ENCODE measurements at places on chromosomes 4 and X. TPM values are rescaled to one million over a fixed set of nuclear protein-coding genes. Genes with fewer than 3 reads are reported as not detected.

ABCG2 gene
- 5.1 TPM for total RNA-seq

DNA sequence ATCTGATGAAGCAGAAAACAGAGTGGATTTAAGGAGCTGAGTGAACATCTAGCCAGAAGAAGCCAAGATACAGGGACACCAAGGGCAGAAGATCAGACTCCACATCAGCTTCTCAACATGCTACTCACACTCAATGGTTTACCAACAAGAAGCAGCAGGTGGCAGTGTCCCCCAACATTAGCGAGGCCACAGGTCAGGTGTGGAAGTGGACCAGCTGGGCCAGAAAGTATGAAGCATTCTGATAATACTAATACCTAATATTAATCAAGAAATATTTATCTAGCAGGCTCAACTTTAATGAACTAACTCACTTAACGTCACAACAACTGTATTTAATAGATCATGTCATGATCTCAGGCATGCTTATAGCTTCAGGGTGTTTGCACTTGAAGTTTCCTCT is 73.4 kb upstream of the TTC29 start:
- no peak overlapping the region for H3K4me3 ChIP-seq
- no peaks in the 10 kb centered on the region for H3K4me1 ChIP-seq
- no peaks in the 10 kb centered on the region for H3K27me3 ChIP-seq
- H3K36me3 ChIP-seq: no peaks in the 10 kb centered on the region
- DNase-seq: peak; percentile 36

DNA sequence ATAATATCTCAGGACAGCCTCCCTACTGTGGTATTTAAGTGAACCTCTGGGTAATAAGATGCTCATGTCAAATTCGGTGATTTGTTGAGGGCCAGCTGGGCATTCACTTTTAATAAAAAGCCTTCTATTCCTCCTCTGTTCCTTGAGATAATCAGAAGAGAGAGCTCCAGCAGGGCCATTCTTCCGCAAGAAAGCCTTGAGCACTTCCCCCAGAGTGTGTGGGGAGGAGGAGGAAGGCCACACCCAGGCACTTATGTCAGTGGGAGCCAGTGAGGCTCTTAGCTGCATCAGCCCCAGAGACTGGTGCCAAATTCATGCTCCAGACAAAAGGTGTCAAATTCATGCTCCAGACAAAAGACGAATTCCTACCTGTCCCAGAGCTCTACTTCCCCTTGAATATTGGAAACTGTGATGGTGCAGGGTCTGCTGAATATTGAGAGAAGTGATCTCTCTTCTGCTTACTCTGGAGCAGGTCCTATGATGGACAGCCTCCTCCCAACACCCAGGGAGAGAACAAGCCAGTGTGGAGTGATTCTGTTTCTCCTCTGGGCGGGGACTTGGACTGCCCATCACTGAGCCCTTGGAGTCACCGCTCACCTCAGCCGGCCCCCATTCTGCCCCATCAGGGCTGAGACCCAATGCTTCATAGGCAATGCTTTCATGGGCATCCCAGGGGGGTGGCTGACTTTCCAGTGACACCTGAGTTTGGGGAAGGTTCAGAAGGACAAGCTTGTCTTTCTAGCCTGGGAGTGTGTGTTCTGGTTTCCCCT is 68.1 kb downstream of the FHDC1 start:
- no peak overlapping the region for H3K4me3 ChIP-seq
- no peak for DNase-seq
- no peaks in the 10 kb centered on the region for H3K4me1 ChIP-seq
- H3K27ac ChIP-seq: no peak overlapping the region
- H3K36me3 ChIP-seq: no peaks in the 10 kb centered on the region
- no peaks in the 10 kb centered on the region for H3K27me3 ChIP-seq

DNA sequence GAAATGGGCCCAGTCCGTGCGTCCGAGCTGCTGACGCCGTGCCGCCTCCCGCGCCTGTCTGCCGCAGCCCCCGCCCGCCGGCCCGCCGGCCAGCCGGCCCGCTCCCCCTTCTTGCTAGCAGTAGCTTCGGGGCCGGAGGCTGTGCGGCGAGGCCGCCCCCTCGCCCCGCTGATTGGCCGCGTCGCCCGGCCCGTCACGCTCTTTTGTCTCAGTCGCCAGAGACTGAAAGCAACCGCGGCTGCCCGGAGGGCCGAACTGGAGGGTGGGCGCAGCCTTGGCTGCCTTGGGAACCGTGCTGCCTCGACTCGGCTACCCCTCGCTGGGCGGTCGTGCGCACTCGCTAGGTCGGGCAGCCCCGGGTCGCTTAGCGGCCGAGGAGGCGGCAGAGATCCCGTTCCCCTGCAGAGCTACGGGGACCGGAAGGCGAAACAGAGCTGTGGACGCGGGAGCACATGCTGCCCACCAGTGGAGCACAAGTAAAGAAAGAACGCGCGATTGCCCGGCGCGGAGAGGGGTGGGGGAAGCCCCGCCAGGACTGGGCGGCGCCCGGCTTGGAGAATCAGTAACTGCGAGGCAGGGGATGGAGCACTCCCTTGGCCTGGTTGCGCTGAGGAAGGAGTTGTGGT is at the start of gene ZCCHC18:
ZCCHC18 (plus strand) TSS at position 198 of the 626 bp plus-strand sequence. CDS start 1,589 bp downstream, outside the sequence.
- peak; percentile 76 for DNase-seq
- H3K27ac ChIP-seq: no peak within 1 kb of the TSS
- H3K36me3 ChIP-seq: no peaks in the 10 kb centered on the region
- H3K27me3 ChIP-seq: peaks cover 3% of the 10 kb centered on the region

Data from left lung (tissue), 14 donors.